ENCODE measurements at places on chromosomes 7 and 10.

DNA sequence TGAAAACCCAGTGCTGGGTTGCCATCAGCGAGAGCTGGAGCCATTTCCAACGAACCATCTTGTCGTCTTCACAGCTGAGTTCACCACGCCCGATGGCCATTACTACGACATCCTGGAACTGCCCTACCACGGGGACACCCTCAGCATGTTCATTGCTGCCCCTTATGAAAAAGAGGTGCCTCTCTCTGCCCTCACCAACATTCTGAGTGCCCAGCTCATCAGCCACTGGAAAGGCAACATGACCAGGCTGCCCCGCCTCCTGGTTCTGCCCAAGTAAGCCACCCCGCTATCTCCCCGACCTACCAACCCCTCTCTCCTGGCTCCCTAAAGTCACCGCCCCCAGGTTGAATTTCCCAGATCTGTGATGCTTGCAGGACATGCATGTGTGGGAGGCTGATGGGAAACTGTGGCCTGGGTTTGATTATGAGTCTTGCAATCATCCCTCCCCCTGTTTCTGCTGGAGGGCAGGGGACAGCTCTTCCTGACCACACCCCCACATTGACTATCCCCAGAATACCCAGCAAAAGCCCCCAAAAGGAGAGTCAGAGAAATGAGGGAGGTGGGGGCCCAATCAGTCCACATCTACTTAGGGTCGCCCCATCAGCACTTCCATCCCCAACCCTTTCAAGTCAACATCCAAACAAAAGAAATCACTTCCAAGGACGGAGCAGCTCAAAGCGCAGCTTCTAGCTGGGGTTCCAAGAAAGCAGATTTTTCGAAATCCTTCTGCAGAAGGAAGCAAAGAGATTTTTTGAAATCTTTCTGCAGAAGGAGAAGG, 6.9 kb downstream of the SERPINE1 start:
- DNase-seq = no peak

DNA sequence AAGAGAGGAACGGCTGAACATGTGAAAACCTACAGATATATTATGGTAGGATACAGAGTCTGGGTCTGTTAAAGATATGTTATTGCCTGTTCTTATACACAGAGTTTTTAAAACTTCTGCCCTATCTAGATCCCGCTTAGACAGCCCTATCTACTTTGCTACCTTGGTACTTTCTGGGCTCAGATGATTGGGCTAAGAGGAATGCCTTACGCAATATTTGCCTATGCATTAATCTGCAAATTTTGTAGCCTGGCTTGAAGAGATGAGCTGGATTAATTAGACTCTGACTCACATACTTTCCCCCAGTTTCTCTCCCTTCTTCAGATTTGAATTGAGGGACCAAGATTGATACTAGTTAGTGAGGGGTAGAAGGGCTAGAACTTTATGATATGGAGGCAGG, 33.6 kb upstream of the A1CF start:
- DNase-seq = no peak

DNA sequence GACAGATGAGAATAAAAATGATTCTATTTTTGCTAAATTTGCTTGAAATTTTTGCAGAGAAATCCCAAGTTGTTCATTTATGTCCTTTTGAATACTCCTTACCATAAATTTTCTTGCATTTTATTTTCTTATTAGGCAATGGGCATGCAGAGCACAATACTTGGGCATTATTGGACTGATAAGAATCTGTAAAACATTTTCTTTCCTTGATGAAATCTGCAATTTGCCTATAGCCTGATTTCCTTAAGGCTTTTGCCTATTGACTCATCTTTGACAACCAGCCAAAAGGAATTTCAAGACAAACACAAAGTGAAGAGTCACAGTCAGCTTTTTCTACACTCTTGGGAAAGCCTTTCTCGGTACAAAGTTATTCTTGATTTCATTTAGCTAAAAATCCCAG, 30.5 kb upstream of the GNAT3 start:
- DNase-seq = no peak

DNA sequence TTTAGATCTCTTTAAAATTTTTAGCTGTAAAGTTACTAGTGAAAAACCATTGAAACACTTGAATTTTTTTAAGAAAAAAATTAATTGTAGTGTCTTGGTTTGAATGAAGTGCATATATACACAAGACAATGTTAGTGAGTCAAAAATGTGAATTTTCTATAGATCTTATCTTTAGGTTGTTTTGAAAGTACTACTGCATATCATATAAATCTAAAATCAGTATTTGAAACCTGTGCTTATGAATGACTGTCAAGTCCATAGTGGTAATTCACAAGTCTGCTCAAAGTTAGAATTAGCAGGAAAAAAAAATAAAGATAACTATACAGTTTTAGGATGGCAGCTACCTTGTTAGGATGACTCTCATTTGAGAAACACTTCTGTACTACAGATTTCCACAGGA, 25.0 kb downstream of the TES start:
- DNase-seq = no peak

DNA sequence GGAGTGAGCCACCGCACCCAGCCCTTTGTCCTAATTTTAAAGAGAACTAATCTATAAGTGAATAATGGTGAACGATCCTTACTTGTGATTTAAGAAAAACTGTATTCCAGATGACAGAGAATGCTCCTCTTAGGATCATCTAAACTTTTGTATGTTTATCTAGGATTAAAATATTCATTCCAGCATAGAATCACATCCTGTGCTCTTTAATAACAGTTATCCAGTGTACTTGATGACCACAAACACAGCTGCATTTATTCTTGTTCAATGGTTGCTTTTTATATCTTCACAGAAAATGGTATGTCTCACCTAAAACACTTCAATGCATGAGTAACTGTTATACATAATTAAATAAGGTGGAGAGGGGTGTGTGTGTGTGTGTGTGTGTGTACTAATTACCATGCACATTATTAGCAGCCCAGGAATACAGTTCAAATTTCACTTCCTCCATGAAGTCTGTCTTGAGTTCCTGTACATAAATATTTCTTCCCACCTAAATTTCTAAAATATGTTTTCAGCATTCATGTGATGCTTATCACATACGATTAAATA, 38.5 kb upstream of the SEMA3C start:
- no peak for DNase-seq

- DNase-seq = no peak
Observed at GRCh38 chr7:20233362-20233761, 16.2 kb upstream of the MACC1 start.

- DNase-seq = no peak
Observed at GRCh38 chr7:91463330-91463729, 199.1 kb downstream of the FZD1 start.

GRCh38 chr7:130838738-130839137, 104.7 kb upstream of the KLF14 start:
- no peak for DNase-seq

DNA sequence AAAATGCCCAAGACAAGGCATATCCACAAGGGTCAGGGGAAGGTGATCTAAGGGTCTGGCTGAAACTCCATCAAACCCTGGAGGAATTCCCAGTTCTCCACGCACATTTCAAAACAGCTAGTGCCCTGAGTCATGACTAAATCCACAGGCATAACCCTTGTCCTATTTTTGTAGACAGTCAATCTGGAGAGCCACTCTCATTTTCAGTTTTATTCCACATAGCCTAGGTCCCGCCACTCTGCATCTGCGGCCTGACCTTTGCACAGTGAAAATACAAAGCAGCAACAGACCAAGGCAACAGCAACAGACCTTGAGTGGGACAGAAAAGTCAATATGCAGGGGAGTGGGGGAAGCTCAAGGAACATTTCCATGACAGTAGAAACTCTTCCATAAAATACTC, 201.4 kb upstream of the NPVF start:
- DNase-seq = no peak

DNA sequence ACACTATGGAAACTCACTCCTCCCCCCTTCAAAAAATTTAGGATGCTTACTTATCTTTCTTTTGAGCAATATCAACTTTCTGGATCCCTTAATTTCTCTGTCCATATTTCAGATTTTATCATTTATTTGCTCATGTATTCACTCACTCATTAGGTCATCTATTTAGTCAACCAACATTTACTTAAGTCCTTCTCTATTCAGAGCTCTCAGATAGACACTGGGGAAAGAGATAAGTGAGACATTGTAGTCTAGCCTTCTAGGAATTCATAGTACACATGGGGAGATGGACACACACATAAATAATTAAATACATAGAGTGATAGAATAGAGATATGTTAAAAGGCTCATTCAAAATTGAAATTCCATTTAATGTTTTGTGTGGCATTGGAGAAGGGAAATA, 9.2 kb downstream of the CPN1 start:
- no peak for DNase-seq

DNA sequence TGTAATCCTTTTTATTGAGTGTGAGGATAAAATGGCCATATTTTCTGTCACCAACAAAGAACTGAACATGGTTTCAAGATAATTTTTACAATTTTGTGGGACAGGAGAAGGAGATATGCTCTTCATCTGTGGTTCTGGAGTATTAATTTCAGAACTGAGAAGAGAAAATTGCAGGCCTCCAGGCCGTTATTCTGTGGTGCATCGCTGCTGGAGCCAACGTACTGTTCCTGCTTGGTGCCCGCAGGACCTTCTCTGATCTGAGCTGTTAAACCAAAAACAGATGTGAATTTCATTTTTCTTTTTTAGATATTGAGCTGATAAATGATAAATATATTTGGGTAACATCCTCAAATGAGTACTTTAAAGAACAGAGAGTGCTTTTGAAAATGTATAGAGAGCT, 63.9 kb downstream of the IKZF1 start:
- no peak for DNase-seq

DNA sequence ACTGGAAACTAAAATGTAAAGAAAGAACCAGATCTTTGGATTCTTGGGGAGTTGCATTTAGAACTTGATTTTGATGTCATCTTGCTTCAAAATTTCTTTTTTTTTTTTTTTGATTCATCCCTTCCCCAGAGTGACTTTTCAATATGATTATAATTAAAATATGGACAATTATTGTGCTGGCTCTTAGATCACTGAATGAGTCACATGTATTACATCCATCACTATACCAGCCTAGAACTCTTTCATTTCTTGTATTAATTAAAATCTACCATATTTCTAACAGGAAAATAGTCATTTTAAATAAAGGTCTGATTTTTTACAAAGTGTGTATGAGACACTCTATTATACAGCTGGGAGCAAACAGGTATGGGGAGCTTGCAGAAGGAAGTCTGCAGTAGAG, 269.5 kb upstream of the AKR1E2 start:
- DNase-seq = no peak

DNA sequence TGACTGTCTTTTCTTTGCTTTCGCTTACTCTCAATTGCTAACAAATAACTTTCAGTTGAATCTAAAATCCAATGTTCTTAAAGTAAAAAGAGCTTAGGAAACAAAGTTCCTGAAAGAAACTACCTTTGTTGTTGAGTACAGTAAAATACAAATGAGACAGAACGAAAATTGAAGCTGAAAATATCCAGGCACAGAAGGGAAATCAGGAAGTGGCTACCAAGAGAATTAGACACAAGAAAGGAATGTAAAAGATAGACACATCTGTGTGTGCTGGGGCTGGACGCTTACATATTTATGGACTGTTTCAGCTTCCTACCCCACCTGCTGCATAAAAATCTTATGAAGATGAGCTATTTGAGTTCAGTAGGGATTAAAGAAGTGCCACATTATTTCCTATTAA, 161.7 kb upstream of the PLXDC2 start:
- no peak for DNase-seq
